ENCODE measurements at places on chromosomes 12 and 14. TPM values are rescaled to one million over a fixed set of nuclear protein-coding genes. Genes with fewer than 3 reads are reported as not detected.

Gene KICS2
- 3.8 TPM for total RNA-seq

Gene ANO2
- 19.5 TPM for total RNA-seq

Gene TAS2R7
- not detected for total RNA-seq

- no peak for DNase-seq
These were observed 627 bp downstream of the TESC start for GRCh38 chr12:117098361-117099217.

- no peak for DNase-seq
These were observed 1081.0 kb downstream of the VRK1 start for GRCh38 chr14:97878206-97878605.

DNA sequence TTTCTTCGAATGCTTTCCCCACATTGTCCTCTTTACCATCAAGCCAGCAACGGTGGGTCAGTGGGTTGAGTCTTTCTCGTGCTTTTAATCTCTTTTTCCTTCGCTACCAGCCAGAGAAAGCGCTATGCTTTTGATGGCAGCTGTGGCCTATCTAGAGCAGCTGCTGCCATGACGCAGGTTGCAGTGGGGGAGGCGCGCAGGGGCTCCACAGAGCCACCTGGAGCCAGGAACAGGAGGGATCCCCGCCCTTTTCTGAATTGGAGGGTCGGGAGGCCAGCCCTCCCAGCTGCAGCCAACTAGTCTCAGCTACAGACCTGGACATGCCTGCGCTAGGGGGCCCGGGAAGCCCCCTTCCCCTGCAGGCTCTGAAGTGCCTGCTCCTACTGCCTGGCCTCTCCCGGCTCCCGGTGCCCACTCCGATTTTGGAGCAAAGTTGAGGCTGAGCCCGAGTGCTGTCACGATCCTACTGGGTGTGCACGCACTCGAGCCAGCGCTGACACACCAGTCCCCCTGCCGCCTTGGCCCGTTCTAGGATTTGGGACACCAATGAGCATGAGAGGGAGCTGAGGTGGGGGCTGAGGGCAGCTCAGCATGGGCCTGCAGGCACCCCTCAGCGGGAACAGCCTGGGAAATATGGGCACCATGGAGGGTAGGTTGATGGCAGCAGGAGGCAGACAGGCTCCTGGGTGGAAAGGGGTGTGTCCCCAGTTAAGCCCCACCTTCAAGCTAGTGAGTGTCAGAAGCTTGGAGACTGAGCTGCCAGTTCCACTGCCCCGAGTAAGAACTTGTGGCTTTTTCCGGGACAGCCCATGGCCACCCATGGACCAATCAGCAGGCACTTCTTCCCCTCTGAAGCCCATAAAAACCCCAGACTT, 784.2 kb downstream of the SLC6A15 start:
- DNase-seq = peak; percentile 56

Gene CAPZA3
- total RNA-seq = not detected

GRCh38 chr12:27464220-27464554, 17.7 kb downstream of the SMCO2 start:
- DNase-seq = peak; percentile 81

DNA sequence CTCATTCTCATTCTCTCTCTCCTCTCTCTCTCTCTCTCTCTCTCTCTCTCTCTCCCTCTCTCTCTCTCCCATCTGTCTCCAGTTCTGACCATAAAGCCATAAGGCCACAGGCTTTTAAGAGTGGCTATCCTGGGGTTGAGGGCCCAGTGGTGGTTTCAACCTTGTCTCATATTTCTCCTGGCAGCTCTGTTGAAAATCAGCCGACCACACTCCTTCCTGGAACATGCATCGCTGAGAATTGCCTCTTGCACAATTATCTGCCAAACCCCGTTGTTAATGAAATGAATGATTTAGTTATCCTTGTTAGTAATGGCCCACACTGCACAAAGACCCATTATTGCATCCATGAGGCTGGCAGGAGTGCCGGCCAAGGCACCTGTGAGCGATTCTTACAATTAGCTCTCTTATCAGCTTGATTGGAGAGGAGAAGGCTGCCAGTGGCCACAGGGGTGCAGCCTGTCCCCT, 30.4 kb upstream of the KCNA5 start:
- DNase-seq = no peak

Gene FAM90A1
- total RNA-seq = 0.46 TPM

Gene HOTAIR
- total RNA-seq = not detected

DNA sequence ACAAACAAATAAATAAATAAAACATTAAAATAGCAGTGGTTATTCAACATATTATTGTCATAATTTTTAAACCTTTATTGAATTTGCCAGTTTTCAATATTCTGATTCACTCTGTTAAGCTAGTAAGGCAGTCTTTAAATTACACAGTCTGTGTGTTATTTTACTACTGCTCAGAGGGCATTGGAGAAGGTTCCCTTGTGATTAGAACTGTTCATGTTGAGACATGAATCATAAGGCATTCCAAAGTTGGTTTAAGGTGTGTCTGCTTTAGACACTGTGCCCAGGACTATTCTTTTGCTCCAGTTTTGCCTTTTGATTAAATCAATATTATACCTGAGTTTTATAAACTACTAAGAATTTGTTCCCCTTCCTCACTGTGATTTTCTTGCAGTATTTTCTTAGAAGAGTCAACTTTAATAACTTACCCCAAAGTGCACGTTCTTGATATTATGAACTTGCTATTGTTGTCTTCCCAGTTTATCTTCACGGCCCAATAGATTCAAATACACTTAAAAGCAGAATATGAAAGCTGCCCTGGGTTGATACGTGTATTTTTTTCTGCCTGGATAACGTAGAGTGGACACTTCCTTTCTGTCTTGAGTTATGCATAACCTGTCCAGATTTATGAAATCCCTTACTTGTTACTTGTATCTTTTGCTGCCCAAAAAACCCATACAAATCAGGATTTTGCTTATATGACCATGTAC, 105.3 kb upstream of the BCAT1 start:
- no peak for DNase-seq
